T-helper 17 cell (primary cell): ENCODE measurements at places on chromosomes 5 and 9.

DNA sequence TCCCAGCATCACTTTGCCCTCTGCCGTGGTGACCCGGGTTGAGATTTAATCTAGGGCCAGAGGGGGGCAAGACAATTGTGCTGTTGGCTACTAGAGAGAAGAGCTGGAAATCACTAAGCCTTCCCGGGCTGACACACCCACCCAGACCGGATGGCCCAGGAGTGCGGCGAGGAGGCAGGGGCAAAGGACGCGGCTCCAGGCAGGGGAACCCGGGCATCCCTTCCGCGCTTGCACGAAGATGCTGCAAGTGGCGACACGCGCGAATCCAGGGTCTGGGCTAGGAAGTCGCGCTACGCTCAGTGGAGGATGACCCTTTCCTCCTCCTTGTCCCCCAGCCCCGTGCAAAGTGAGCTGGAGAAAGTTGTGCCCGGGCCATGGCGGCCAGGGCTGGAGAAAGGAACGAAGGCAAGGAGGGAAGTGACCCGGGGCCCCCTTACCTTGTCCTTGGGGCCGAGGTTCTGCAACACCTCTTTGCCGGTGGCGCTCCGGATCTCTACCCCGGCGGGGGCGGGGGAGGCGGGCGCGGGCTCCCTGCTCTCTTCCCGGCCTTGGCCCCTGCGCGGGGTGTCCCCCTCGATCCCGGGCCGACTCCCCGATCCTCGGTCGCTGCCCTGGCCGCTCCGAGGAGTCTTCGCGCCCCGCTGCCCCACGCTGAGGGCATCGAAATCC, 693 bp downstream of the DPYSL3 start:
- no peak for DNase-seq

- DNase-seq = no peak
Observed at GRCh38 chr5:37776826-37777225, 63.0 kb downstream of the GDNF start.

DNA sequence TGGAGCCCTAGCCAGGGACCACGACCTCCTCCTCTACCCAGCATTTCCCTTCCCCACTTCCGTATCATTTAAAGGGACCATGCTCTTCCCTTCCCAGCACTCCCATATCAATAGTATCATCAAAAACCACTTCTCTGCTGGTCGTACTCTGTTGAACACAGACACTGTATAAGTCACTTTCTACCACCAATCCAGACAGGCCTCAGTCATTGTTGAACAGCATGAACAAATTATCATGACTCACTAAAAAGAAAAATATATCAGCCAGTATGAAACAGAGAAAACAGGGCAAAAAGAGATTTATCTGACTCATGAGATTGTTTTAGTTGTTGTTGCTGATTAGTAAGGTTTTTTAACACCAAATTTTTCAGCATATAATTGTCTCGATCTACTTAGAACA, 89.8 kb downstream of the CDKN2A start:
- DNase-seq = no peak

DNA sequence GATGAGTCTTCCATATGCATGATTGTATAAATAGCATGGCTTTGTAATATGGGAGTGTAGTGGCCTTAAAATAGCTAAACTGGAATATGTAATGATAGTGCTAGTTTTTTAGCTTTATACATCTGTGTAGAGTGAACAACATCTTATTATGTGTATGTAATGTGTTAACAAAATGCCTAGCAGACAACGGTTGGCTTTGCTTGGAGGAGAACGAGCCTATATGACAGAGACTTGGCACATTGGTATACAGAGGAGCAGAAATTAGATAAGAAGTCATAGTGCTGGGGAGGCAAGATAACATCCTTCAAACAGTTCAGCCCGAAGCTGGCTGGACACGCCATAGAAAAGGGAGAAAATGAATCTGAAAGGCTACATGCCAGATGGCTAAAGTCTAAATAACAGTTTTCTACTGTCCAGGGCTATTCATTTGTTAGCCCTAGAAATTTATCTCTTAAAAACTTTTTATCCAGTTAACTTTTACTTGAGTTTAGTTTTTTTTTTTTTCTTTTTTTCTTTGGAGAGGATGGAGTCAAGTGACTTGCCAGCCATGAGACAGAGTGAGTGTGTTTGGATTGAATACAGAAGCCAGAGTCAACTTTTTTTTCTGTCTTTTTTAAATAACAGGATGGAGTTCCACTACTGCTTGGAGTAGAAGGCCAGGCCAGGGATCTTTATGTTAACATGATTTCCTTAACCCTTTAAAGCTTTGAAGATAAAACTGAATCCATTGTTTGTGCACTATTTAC, 214.4 kb upstream of the ACTBL2 start:
- no peak for DNase-seq

DNA sequence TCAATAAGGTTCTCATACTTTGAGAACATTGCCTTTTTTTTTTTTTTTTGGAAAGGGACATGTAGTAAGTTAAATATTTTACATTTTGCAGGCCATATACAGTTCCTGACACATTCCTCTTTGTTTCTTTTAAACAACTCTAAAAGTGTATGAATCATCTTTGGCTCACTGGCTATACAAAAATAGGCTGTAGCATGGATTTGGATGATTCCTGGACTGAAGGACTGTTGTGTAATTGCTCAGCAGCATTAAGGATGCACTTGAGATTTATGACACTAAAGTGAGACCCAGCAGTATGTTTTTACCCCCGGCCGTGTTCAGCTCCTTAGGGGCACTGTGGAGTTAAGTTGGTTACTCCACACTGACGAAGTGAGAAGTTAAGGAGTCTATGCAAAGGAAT, 41.3 kb downstream of the VPS13A start:
- no peak for DNase-seq

DNA sequence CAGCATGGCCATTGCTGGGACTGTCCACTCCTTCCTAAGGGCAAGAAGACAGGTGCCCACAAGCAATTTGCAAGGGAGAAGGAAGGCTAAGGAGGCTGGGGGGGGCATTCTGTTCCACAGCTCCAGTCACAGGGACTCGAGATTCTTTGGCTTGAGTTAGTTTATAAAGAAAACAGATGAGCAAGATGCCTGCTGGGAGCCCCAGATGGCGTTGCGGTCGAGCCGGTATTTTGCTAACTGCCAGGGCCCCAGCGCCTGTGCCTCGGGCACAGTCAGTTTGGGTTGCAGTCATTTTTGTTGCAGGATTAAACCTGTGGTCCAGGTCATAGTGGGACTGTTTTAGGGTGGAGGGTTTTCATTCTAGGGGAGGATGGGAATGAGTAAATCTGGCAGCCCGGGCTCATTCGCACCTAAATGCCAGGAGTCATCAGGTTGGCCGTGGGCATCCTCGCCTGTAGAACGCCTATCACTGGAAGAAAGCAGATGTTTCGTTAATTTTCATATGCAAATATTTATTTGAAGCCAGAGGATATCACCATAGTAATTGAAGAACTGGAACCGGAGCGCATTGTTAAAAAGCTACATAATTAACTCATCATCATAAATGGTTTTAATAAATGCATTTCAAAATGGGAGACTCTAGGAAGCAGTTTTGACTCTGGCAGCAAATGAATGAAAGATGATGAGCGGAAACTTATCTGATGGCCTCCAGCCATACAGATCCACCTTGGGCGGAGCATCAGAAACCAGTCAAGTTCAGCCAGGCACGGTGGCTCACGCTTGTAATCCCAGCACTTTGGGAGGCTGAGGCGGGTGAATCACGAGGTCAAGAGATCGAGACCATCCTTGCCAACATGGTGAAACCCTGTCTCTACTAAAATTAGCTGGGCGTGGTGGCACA, 87.1 kb upstream of the FCN2 start:
- no peak for DNase-seq

DNA sequence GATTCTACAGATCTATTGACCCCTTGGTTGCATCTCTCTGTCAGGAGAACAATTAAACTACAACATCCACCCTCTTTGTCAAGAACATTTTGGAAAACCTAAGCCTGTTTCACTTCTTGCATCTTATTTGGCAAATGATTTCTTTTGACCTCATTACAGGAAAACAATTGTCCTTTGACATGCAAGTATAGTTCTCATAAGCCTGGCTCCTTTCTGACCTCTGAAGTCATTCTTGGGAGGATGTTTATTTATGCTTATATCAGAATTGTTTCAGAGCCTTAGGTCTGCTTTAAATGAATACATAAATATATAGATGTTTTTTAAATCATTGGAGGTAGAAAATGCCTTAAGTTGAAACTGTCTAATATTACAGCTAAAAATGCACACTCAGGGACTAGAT, 361.3 kb upstream of the PTGER4 start:
- no peak for DNase-seq

- DNase-seq = no peak
Observed at GRCh38 chr5:39207345-39208045, 11.9 kb downstream of the FYB1 start.

DNA sequence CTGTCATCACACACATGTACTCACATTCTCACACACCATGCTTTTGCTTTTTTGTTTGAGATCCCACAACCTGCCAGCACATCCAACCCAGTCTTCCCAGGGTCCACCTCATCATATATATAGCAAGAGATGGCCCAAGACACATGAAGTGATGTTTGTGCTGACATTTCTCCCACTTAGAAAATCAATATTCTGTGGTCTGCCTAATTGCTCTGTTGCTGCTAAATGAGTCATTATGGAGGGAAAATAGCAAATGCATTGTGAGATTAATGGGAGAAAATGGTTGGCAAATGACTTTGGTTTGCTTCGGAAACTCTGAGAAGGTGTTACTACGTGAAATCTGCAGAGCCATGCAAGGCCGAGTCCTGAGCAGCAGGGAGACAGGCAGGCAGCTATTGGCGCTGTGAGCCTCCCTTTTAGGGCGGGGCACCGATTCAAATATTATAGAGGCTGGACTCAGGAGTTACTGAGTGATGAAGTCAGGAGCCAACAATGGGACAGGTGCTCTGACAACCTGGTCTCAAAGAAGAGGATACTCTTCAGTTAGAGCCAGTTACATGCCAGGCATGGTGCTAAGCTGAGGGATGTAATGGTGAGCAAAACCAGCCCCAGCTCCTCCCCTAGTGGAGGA, 62.8 kb downstream of the DAB2IP start:
- DNase-seq = no peak

DNA sequence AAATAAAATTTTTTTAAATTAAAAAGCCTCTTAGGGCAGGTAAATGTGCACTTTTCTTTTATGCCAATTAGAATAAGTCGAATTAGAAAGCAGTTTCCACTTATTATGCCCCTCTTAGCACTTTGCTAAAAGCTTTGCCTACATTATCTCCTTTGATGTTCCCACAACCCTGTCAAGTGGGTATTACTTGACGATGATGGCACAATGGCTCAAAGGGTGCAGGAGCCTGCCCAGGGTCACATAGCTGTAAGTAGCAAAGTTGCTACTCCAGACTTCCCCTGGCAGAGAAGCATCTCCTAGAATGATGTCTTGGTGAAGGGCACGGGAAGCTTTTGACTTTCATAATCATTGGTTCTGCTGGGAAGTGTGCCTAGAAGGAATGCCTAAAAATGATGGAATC, 18.4 kb upstream of the IQGAP2 start:
- no peak for DNase-seq

- DNase-seq = no peak
Observed at GRCh38 chr5:2569774-2570542, 181.5 kb downstream of the IRX2 start.

DNA sequence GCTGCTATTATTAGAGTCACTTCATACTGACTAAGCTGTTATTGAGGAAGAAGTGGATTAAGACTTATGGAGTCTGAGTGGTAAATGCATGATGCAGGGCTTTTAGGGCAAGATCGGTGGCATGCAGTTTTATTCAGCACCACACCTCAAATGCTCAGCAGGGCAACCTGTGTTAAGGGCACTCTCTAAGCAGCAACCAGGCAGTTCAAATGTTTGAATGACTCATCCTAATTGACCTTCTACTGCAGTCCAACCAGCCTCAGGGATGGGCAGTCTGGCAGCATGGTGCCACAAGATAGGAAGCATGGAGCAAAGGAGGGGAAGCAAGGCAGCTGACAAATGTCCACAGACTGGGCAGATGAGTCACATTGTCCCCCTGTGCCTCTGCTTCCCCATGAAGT, 80.2 kb upstream of the MIER3 start:
- no peak for DNase-seq

GRCh38 chr9:119453490-119453911, 84.3 kb upstream of the BRINP1 start:
- no peak for DNase-seq

DNA sequence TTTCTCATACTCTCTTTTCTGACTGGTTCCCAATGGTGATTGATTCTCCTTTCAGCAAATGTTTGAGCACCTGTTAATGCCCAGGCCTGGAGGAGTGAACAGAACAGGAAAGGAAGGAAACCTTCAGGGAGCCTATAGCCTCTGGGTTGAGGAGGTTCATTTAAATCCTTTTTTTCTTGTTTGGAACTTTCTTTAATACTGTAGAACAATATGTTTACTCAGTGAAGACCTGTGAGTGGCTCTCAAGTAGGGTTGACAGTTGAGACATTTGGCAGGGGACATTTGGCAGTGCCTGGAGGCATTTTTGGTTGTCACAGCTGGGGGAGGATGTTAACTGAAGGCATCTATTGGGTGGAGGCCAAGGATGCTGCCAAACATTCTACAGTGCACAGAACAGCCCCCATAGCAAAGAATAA, 6.1 kb upstream of the FAM120AOS start:
- DNase-seq = no peak

DNA sequence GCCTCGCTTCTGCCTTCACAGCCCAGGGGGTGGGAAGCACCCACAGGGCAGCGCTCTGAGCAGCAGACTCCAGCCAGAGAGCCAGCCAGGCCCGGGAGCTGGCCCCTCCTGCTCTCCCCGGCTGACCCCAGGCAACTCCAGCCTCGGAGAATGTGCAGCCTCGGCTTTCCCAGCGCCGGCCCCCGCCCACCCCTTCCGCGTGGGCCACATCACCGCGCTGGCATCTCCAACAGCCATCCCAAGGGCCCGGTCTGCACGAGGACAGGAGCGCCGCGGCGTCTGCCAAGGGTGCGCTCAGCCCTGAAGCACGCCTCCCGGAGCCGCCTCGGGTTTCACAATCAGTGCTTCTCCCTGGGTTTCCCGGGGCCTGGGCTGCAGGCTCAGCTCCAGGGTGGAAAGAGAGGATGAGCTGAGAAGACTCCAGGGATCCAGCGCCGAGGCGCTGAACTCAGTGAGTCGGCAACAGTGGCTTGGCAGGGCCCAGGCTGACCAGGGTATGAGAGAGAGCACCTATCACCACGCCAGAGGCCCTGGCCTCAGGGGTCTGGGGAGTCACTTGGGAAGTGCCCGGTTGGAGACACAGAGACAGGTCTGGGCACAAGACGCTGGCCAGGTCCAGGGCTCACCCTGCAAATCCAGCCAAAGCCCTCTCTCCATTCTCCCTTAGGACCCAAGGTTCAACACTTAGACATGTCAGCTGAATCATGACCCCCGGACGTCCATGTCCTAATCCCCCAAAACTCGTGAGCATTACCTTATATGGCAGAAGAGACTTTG, 79.6 kb downstream of the ADAMTS2 start:
- no peak for DNase-seq

DNA sequence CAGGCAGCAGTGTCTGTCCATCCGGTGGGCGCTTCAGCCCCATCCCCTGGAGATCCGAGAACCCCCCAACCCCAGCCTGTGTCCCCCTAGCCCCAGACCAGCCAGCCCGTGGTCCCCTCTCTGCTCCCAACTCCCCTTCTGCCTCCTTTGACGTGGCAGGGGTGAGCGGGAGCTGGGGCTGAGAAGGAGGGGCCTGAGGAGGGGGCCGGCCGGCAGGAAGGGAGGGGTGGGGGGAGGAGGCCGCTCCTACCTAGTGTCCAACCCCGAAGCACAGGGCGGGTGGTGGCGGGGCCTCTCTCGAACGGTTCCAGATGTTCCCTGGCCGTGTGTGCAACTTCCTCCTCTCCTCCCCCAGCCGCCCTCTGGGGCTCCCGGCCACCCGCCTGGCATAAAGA, 31.0 kb downstream of the GOLGA2 start:
- DNase-seq = no peak
